ENCODE measurements at places on chromosomes 1 and 21.

DNA sequence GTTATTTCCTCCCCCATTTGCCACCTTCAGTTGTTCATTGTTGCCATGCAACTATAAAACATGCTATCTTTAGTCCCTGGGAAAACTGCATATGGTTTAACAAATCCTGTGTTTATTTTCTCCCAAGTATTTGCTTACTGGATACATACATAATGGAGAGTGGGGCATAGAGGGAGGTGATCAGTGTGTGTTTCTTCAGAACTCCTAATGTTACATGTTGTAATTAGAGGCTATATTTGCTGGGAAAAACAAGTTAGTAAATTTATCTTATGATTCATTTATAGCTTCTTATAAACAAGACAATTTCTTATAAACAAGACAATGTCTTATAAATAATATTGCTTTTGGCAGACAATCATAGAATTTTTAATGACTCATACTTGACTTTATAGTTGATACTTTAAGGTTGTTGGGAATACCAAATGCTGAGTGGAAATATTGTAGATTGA is 7.3 kb upstream of the GIPC2 start:
- no peak for DNase-seq

GRCh38 chr1:107056426-107057196 is at the start of gene PRMT6:
PRMT6 (plus strand) TSS chr1:107056674; CDS start chr1:107056716, 42 bp downstream.
- DNase-seq: peak; percentile 77

DNA sequence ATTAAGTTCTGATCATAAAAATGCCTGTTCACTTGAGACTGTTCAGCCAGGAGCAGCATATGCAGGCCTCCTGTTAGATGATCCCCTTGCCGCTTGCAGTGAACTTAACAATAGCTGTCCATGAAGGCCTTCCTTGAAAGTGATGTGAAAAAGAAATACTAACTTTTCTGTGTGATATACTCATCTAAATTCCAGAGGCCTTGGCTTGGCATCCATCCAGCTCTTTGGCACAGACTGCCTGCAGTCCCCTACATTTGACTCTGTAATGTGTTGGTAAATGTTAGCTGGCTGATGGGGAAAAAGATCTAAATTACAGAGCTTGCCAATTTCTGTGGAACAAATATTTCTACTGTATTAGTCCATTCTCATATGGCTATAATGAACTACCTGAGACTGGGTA is 73.7 kb downstream of the KCNK2 start:
- DNase-seq: no peak

GRCh38 chr1:226549937-226550671 is 1.5 kb downstream of the STUM start:
- no peak for DNase-seq

DNA sequence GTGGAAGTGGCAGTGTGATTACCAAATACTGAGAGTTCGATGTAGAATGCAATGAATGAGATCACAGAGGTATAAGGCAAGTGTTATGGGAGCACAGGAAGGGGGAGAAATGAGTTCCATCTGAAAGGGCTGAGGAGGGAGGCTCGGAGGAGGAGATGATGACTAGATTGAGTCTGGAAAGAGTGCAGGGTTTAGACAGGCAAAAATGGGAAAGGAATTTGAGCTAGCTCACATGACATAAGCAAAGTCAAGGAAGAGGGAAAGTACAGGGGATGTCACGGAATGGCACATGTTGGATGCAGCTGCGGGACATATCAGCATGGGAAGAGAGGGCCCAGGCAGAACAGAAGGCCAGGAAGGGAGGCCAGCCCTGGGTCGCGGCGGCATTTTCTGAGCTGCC is 132.7 kb downstream of the RUNX1 start:
- DNase-seq: no peak

All from stimulated activated CD4-positive, alpha-beta T cell treated with anti-CD3 and anti-CD28 coated beads, Interleukin-1b, Interleukin-23, amount 100 ng/mL, for 4 hours (primary cell).